Mesendoderm (in vitro differentiated cells): ENCODE measurements at places on chromosomes 12 and 14.

DNA sequence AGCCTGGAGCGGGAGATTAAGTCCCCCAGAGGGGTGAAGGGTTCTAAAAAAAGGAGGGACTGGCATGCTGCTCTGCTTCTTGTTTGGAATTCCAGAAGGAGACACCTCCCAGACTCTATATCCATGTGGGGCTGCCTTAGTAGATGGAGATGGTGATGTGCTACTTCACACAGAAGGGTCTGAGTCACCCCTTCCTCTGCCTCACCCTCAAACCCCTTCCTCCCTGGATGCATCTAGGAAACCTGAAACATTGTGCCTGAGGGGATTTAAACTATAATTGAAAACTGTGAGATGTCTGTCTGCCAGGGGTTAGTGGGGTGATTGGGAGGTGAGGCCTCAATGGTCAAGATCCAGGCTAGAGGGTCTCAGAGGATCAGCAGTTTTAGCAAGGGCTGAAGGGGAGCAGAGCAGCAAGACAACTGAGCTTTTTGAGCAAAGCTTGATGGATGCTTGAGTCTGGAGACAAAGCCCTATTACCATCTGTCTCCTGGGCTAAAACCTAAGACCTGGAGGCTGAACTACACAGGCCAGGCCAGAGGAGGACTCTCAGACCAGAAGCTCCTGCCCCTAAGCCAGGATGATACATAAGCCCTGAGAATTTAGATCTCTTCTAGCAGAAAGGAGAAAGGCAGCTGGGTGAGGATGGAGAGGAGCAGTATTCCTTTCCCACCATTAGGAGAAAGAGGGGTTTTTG is 314.7 kb upstream of the ATP2B1 start:
- DNase-seq, result no peak

- no peak for DNase-seq
Measured at GRCh38 chr12:78473561-78473960, 391.0 kb upstream of the SYT1 start.

GRCh38 chr12:175250-175649 is 38.7 kb downstream of the SLC6A12 start:
- DNase-seq, result no peak

GRCh38 chr12:74334780-74335179 is 202.9 kb upstream of the ATXN7L3B start:
- DNase-seq, result no peak

GRCh38 chr14:103140316-103141109 is 17.3 kb downstream of the TNFAIP2 start:
- DNase-seq, result no peak

GRCh38 chr12:132089407-132089910 is 54.7 kb downstream of the DDX51 start:
- DNase-seq, result no peak

- no peak for DNase-seq
Measured at GRCh38 chr12:91001306-91001705, 3.5 kb downstream of the EPYC start.

DNA sequence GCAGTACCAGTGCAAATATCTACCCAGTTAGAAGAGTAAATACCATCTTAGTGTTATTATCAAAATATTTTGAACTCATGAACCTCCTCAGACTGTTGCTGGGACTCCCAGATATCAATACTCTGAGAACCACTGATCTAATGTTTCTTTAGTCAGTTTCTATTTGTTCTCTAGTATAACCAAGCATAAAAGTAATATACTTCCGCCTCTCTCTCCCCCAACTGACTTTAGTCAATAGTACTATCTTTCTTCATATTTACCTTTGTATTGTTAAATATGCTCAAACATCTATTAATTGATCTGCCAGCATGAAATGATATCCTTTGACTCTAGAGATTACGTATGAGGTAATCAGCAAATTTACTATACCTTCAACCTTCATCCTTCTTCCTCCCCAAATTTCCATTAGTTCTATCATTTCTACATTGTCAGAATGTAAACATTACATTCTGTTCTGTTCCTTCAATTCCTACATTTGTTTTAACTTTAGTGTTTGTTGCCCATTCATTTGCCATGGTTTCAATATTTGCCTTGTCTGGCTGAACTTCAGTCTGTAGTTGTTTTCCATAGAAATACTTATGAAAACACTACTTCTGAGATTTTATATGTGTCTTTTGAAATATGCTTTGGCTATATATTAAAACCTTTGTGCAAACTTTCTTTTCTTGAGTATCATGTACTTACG is 192.5 kb upstream of the PDE3A start:
- DNase-seq, result no peak

DNA sequence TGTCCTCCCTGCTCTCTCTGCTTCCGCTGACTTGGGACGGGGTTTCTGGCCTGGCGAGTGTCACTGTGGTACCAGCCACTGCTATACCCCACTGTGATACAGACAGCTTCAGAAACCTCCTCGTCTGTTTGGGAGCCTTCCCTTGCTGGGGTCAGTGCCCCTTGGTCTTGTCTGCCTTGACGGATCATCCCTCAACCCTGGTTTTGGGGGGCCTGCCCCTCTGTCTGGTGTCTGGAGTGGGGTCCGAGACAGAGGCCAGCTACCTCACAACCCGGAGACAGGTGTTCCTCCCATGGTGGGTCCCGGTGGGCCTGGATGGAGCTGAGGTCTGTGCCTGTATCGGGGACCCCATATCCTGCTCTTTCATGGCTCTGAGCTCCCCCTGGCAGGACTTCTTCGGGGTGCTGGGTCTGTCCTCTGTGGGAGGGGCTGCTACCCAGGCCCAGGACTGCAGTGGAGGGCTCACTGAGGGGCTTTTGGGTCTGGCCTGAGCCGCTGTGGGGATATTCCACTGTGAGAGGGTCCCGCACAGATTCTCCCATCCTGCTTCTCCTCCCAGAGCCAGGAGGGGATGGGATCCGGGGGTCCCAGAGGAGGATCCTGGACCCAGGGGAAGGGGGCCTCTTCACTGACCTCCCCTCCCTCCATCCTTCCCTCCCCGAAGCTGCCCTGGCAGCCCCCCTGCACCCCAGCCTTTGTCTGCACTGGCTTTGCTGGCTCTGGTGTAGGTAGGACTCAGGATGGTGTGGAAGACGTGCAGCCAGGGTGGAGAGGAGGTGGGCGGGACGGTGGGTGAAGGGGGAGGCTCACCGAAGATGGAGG is 365.5 kb downstream of the TMEM121 start:
- no peak for DNase-seq

GRCh38 chr12:109833307-109834189 is at the start of gene TRPV4:
TSS of gene TRPV4 (minus strand) at chr12:109833398. CDS start at chr12:109814796, 18,602 bp downstream.
- peak; percentile 61 for DNase-seq

GRCh38 chr14:101088714-101089113 is 185.2 kb upstream of the RTL1 start:
- DNase-seq, result no peak

GRCh38 chr12:106211973-106212372 is 35.8 kb downstream of the CKAP4 start:
- DNase-seq, result no peak

DNA sequence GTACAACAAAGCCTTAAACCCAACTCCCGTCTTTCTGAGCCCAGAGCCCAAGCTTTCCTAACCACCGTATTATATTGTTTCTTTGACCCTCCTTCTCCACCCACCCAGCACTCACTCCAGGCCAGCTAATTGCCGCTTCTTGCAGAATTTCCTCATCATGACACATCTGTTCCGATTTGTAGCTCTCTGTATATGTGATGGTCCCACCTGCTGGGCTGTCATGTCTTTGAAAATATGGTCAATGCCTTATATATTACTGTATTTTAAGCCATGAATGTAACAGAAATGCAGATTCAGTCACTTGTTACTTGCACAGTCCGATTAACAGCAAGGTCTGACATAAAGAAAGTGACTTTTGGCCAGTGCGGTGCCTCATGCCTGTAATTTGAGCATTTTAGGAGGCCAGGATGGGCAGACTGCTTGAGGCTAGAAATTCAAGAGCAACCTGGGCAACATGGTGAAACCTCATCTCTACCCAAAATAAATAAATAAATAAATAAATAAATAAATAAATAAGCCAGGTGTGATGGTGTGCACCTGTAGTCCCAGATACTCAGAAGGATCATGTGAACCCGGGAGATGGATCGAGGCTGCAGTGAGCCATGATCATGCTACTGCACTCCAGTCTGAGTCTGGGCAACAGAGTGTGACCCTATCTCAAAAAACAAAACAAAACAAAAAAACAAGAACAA is 359.8 kb downstream of the ATP23 start:
- no peak for DNase-seq

- peak; percentile 10 for DNase-seq
Measured at GRCh38 chr14:104404922-104405321, 174.6 kb upstream of the C14orf180 start.

DNA sequence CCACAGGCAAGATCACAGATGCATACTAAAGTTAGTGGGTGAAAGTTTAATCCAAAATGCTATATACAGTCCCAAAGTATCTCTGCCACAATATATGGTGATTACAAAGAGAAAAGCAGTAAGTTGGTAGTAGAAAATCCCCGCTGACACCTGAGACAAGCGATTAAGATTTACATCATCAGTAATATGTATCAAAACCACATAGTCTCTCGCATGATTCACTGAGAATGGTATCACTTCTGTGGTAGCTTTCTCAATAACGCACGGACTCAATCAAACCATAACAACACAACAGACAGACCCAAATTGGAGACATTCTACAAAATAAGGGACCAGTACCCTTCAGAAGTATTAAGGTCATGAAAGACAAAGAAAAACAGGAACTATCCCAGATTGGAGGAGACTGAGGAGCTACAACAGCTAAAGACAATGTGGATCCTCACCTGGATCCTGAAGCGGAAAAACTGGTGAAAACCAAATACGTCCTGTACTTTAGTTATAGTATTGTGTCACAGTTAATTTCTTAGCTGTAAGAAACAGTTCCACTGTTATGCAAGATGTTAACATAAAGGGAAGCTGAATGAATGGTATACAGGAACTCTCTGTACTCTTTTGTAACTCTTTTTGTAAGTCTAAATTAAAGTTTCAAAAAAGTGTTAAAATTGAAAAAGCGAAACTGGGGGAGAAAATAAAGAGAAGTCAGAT is 51.0 kb downstream of the SPTLC2 start:
- DNase-seq, result no peak

GRCh38 chr12:110694330-110694901 is 5.5 kb upstream of the HVCN1 start:
- DNase-seq, result no peak

GRCh38 chr12:93468008-93468371 is 676 bp downstream of the MRPL42 start:
- DNase-seq, result no peak

DNA sequence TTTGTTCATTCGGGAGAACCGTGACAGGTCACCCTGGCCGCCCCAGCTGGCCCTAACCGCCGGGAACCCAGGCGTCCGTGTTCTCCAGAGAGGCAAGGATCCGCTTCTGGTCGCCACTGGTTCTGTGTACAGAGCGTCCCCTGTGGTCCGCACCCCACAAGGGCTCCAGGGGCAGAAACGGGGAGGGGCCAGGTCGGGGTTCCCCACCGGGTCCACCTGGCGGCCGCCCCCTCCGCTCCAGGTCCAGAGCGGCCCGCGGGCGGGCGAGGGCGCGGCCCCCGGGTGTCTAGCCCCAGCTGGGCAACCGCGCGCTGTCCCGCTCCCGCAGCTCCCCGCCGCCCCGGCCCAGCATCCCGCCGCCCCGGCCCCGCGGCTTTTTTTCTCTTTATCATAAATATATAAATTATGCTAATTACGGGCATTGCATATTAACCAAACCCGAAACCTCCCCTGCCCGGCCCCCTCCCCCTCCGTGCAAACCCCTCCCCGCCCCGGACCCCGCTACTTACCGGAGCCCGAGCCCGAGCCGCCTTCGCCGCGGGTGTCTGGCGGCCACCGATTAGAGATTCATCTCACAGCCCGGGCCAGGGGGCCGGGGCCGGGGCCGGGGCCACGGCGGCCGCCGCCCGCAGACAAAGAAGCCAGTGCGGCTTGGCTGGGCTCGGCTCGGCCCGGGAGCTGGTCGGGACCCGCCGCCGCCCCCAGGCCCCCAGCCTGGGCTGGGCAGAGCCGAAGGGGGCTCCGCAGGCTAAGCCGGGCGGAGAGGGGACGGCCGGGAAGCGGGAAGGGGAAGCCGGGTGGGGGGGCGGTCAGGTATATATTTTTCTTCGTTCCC is 512 bp downstream of the POU6F1 start:
- DNase-seq, result peak; percentile 39

DNA sequence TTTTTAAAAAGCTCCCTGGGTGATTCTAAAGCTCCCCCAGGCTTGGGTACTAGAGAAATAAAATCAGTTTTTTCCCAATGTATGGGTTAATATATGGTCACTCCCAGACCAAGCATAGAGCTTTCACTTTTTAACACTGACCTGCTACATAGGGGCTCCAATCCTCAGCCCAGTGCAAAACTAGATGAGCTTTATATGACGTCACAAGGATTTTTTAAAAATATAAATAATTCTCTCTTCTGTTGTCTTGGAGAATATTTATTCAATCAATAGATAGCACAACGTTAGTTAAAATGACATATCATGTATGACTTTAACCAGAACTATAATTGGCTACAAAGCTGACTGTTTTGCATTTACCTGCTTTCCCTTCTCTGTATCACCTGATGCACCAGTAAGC is 137.9 kb upstream of the TMCC3 start:
- no peak for DNase-seq

DNA sequence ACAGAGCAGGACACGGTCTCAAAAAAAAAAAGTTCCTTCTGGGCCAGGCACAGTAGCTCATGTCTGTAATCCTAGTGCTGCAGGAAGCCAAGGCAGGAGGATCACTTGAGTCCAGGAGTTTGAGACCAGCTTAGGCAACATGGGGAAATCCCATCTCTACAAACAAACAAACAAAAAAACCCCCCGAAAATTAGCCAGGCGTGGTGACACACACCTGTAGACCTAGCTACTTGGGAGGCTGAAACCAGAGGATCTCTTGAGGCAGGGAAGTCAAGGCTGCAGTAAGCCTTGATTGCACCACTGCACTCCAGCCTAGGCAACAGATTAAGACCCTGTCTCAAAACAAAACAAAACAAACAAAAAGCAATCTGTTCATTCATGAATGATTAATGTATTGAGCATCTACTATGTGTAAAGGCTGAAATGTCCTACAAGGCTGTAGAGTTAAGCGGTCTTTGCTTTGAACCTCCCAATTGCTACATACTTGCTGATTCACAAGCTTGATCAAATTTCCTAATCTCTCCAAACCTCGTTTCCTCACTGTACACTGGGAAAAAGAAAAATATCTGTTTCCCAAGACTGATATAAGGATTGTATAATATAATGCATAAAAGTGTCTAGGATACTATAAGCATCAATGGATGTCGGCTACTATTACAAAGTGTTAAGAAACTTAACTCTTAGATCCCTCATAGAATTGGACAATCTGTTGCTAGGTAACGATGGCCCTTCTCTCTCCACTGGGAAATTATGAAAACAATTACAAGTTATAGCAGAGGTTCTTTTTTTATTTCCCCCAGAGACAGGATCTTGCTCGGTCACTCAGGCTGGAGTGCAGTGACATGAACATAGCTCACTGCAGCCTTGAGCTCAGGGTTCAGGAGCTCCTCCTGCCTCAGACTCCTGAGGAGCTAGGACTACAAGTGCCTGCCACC is 7.9 kb upstream of the RILPL2 start:
- no peak for DNase-seq

- DNase-seq, result no peak
Measured at GRCh38 chr14:102295270-102295669, 9.7 kb downstream of the MOK start.

- DNase-seq, result no peak
Measured at GRCh38 chr12:109586385-109587296, 13.0 kb downstream of the MVK start.
